Left hindlimb (tissue), 1 donor: ENCODE measurements at places on chromosomes 3 and 15.

DNA sequence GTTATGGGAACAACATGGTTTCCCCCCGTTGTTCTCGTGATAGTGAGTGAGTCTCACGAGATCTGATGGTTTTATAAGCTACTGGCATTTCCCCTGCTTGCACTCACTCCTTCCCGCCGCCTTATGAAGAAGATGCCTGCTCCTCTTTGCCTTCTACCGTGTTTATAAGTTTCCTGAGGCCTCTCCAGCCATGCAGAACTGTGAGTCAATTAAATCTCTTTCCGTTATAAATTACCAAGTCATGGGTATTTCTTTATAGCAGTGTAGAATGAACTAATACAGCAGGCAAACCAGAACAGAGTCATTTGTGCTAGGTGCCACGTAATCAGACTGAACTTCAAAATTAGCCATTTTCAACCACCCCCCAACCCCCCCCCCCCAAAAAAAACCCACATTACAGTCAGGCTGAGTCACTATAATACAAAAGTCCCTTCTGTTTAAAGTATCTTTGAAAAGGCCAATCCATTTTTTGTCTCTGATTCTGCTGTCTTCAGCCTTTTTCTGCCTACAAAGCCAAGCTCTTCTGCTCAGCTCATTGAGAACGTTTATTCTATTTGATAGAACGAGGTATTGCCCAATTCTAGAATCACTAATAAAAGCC is 4.1 kb downstream of the OR4F6 start:
- no peak for DNase-seq

DNA sequence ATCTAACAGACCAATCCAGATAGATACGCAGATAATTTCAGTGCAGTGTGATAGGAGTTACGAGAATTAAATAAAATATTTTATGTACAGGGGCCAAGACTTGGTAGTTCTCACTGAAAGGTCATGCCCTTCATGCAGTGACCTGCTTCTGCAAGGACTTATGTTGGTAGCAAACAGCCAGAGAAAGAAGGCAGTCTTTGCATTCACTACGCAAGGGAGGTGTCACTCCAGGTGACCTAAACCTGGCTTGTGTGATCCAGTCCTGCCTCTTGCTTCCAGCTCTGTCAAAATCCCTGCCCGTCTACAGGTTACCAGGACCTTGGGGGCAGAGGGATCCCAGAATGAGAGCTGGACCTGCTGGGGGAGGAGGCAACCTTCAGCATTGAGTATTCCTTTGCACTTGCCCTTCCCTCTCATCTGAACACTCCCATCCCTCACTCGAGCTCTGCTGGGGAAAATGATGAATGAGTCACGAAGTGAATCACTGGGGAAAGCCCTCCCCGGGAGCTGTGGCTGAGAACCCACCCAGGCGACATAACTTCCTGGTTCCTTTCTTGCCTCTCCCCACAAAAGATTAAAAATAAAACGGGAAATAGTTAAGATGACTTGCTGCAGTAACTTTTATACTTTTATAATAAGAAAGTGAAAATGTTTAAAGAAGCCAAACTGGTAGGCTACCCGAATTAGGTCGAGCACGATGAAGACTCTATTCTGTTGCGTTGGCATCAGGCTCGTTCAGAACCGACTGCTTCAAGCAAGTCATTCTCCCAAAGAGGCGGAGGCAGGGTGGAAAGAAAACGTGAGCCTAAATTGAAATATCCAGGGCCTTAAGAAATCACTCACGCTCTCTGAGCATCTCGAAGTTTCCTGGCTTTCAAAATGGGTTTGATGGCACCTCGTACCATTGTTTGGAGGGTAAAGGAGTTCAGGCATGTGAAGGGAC is 216.1 kb downstream of the SLCO3A1 start:
- no peak for DNase-seq

- no peak for DNase-seq
Measured at GRCh38 chr3:58999134-58999773, 50.6 kb downstream of the CFAP20DC start.

DNA sequence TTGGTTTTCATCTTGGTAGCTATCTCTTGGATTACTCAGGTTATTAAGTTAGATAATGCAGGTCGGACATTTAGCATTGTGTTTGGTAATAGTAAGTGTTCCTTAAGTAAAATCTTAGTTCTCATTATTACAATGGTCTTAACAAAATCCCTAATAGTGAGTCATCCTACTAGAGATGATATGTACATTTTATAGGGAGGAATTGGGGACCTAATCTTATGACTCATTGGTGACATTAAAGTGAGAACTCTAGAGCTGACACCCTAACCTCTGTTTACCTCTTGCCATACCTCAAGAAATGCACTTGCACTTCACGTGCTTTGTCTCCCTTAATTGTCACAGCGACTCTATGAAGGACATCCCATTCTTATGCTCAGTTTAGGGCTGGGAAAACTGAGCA is 174.9 kb downstream of the CADPS start:
- DNase-seq = no peak

- DNase-seq = no peak
Measured at GRCh38 chr15:89117790-89118189, 29.5 kb downstream of the ABHD2 start.

- DNase-seq = no peak
Measured at GRCh38 chr15:94522125-94522524, 290.8 kb downstream of the MCTP2 start.

GRCh38 chr3:53254509-53255422 is 1.1 kb downstream of the TKT start:
- peak; percentile 58 for DNase-seq

GRCh38 chr3:5187920-5188418 is 462 bp downstream of the EDEM1 start:
- peak; percentile 54 for DNase-seq

- no peak for DNase-seq
Measured at GRCh38 chr3:11020764-11021163, 28.2 kb downstream of the SLC6A1 start.

DNA sequence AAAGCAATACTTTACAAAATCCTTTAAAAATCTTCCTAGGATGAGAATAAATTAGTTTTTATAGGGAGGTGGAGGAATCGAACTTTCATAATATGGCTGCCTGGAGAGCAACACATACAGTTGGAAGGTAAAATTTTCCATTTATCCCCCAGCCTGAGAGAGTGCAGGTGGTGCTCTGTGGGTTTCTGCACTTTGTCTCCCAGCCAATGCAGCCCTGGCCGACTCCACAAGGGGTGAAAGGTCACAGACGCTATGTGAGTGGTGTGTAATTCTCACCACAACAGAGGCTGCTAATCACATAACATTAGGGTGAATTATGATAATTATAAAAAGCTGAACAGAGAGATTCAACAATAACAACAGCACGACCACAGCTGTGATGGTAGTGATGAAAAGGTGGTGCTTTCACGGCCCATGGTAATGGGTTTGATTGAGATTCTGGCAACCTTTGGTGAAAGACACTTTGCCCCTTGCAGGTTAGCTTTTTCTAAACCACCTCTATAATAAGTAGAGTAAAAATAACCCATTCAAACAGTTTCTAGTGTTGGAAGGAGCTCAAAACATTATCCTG is 30.1 kb upstream of the NANOGP8 start:
- DNase-seq = no peak

DNA sequence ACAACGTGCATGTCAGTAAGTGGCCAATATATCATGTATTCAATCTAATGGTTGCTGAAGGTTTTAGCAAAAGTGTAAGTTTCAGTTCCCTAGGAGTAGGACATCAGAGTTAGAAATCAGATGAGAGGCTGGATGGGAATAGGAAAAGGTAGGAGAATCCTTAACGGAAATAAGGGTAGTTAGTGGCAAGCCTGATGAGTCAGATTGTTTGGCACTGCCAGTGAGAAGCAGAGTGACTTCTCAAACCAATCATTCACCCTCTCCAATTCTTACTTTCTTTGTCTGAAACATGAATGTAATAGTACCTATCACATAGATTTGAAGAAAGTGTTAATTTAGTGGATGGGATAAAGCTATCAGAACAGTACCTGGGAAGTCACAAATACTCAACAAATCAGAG is 894.0 kb downstream of the NTRK3 start:
- no peak for DNase-seq

DNA sequence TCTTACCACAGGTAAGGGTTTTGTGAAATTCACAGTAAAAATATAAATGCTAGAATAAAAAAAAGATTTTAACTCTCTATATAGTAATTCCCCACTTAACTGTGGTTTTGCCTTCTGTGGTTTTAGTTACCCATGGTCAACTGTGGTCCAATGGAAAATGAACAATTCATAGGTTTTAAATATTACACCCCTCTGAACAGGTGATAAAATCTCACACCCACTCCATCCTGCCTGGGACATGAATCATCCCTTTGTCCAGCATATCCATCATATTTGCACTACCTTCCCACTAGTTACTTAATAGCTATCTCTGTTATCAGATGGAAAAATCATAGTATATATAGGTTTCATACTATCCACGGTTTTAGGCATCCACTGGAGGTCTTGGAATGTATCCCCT is 49.2 kb downstream of the HDGFL3 start:
- DNase-seq = no peak

GRCh38 chr3:149180057-149180573 is 41.5 kb downstream of the CP start:
- peak; percentile 43 for DNase-seq

DNA sequence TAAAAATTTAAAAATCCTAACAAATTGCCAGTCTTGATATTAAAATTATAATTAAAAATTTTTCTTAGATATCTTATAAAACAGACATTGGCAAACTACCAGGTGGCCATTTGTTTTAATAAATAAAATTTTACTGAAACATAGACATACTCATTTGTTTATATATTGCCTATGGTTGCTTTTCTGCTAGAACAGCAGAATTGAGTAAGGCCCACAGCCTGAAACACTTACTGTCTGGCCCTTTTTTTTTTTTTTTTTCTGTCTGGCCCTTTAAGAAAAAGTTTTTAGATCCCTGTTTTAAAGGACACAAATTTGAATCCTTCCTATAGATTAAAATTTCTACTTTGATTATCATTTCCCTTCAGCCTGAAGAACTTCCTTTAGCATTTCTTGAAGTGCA is 60.5 kb upstream of the CTDSPL2 start:
- DNase-seq = no peak

DNA sequence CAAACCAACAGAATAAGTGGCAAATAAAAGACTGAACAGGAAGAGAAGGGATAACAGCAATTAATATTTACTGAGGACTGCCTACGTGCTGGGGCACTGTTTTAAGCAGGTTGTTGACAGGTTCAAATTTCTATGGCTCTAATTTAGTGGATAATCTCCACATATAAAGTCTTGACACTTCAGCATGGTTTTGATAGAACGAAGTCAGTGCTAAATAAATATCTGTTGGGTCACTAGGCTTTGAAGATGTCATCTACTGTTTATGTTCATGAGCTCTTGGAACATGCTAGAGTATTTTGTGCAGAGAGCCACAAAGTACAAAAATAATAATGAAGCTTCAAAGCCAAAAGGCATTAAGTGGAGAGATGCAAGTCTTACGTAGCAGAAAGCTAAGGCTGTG is 74.0 kb downstream of the SFMBT1 start:
- no peak for DNase-seq

DNA sequence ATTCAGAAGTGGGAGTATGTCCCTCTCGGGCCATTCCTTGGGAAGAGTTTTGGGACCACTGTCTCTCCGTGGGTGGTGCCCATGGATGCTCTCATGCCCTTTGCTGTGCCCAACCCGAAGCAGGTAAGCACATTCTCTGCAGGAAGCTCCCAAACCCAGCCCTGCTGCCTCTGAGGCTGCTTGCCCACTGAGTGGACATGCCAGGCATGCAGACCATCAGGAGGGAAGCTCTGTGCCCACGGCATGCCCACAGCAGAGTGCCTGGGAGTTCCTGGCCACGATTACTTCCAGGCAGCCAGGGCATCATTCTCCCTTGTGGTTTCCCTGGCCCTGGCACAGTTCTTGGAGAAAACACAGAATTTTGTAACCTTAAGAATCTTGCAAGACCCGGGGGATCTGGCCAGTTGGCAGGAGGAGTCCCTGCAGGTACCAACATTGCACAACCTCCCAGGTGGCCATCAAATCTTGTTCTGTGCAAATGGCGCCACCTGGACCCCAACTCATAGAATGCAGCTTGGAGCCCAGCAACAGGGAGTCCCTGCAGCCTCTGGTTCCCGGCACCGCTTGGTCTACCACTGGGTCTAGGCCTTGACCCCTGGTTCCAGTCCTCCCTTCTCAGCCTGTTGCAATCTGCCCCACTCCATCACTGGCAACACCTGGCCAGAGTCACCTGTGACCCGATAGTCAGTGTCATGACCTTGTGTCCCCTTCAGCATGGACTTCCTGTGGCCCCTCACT is 20.4 kb downstream of the FAH start:
- DNase-seq = no peak

GRCh38 chr15:89441295-89441812 is 55.0 kb downstream of the RHCG start:
- DNase-seq = no peak

DNA sequence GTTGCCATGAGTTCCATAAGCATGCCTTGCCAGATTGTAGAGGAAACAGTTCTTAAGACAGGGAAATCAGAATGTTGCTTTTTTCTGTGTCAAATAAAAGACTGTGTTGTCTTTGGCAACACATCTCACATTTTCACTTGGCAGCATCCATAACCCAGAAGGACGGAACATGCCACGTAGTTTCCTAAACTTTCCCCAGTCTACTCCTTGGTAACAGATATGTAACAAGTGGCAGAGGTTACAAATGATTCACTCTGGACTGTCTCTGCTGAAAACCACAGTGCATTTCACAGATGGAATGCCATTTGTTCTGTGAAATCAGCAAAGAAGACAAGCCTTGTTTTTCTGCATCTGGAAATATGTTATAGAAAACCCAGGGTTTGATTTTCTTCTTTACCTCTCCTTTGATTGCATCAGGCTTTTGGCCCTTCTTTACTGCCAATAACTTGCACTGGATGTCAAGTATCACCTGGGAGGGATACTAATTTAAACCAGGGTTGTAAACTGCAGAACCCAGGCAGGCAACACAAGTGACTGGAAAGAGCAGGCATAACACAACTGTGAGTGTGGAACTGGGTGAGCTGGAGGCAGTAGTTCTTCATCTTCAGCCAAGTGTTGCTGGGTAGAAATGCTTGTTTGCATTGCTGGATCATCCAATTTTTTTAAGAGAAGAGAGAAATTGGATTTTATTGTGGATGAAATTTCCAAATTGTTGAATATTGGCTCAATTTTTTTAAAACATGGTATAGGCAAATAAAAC is 124.4 kb upstream of the FOXB1 start:
- no peak for DNase-seq

- no peak for DNase-seq
Measured at GRCh38 chr3:115989684-115990421, 366.5 kb downstream of the GAP43 start.

DNA sequence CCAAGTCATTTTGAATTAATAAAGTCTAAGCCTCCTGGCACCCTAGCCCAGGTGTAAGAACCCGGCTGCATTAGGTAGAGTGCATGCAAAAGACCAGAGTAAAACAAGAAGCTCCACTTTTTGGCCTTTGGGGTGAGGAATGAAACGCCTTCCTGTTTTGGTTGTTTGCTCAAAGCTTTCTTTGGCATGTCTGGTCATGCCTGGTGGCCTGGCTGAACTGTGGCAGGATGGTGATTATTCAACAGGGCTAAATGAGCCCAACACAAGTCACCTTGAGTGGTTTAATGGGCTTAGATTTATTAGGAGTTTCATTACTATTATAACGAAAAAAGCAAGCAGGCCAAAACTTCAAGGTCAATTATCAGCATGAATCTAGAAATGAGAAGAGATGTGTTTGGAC is 40.9 kb upstream of the LDHAL6B start:
- no peak for DNase-seq
